ENCODE measurements at places on chromosomes 6 and 20. TPM values are rescaled to one million over a fixed set of nuclear protein-coding genes. Genes with fewer than 3 reads are reported as not detected.

DNA sequence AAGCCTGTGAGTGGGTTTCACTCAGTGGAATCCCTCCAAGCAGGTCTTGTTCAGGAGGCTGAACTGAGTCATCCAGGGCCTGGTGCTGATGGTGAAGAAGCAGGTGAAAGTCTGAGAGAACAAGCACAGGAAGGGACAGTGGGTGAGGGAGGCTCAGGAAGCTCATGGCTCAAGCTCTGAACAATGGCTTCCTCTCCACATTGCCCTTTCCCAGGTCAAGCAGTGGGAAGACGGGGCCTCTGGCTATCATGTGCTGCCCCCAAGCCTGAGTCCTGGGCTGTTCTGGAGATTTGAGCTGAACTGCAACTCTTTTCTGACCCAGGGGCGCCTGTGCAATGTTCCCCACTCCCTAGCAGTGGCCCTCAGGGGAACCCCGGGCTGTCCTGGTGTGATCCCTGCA lies 3.4 kb downstream of the CST9L start:
- DNase-seq, result no peak
- no peak overlapping the region for H3K4me3 ChIP-seq
- no peak overlapping the region for H3K27ac ChIP-seq
- no peaks in the 10 kb centered on the region for H3K27me3 ChIP-seq

- no peaks in the 10 kb centered on the region for H3K4me1 ChIP-seq
- no peak overlapping the region for H3K4me3 ChIP-seq
- no peaks in the 10 kb centered on the region for H3K27me3 ChIP-seq
- DNase-seq, result no peak
- H3K36me3 ChIP-seq, result no peaks in the 10 kb centered on the region
Observed at GRCh38 chr6:118876814-118877213, 17.1 kb upstream of the ASF1A start.

- H3K27me3 ChIP-seq, result no peaks in the 10 kb centered on the region
- DNase-seq, result no peak
Observed at GRCh38 chr6:38636027-38636426, 3.7 kb downstream of the BTBD9 start.

The SLC12A5 gene
- polyA plus RNA-seq, result not detected

The PI3 gene
- 0.38 TPM for polyA plus RNA-seq

All from psoas muscle (tissue), 8 donors.